ENCODE measurements at places on chromosomes 7 and 10. TPM values are rescaled to one million over a fixed set of nuclear protein-coding genes. Genes with fewer than 3 reads are reported as not detected.

MPP7 gene
- 0.06 TPM for polyA plus RNA-seq

NEUROG3 gene
- not detected for polyA plus RNA-seq

TEX47 gene
- polyA plus RNA-seq: not detected

CAMK2G gene
- polyA plus RNA-seq: 22.8 TPM

SPRN gene
- 0.16 TPM for polyA plus RNA-seq

TMEM176A gene
- polyA plus RNA-seq: not detected

SNX10 gene
- 5.5 TPM for polyA plus RNA-seq

HPS1 gene
- 25.1 TPM for polyA plus RNA-seq

XRCC2 gene
- polyA plus RNA-seq: 14.3 TPM

GIMAP4 gene
- not detected for polyA plus RNA-seq

SPDYE18 gene
- polyA plus RNA-seq: not detected

CDHR1 gene
- 0.03 TPM for polyA plus RNA-seq

ASZ1 gene
- polyA plus RNA-seq: not detected

PAX4 gene
- polyA plus RNA-seq: not detected

PCLO gene
- polyA plus RNA-seq: 0.70 TPM

SYNPO2L gene
- not detected for polyA plus RNA-seq

MAGI2 gene
- polyA plus RNA-seq: 0.53 TPM

DGKI gene
- 0.14 TPM for polyA plus RNA-seq

ZNF32 gene
- polyA plus RNA-seq: 25.3 TPM

SOSTDC1 gene
- not detected for polyA plus RNA-seq

SUN3 gene
- not detected for polyA plus RNA-seq

TAF6 gene
- 57.0 TPM for polyA plus RNA-seq

FAM13C gene
- not detected for polyA plus RNA-seq

MARVELD1 gene
- 31.3 TPM for polyA plus RNA-seq

Data from A549 (cell line).